NB4 (cell line): ENCODE measurements at places on chromosomes 12 and 14.
A peak's percentile ranks its signal among the peaks of the same experiment; 100 is the strongest.

DNA sequence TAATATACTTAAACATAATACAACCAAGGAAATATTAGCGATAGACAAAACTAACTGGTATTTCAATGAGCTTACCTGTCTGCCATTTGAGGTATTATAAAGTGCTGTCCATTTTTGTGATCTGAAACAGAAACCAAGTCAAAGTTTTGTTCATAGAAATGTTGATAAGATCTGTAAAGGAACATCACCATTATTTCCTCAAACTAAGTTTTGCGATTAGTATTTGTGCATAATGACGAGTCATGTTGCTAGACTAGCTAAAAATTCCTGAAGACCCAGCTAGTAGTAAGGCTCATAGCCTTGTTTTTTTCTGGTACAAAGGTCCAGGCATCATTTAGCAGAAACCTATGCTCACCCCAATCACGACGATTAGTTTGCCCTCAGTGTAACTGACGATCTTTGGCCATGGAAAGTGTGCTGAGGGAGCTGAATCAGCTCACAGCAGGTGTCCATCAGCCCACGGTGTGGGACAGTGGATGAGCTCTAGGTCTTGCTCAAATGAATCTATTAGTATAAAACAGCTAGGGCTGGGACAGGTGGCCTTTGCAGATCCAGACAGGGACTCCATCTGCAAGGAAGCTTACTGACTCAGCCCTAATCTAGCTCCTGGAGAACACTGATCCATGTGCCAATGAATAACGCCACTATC, 28.7 kb downstream of the GIT2 start:
- DNase-seq, result peak; percentile 38

- DNase-seq, result no peak
Measured at GRCh38 chr14:104211215-104211614, 72.8 kb downstream of the KIF26A start.

GRCh38 chr14:38205949-38206665, 1.6 kb upstream of the SSTR1 start:
- no peak for DNase-seq

DNA sequence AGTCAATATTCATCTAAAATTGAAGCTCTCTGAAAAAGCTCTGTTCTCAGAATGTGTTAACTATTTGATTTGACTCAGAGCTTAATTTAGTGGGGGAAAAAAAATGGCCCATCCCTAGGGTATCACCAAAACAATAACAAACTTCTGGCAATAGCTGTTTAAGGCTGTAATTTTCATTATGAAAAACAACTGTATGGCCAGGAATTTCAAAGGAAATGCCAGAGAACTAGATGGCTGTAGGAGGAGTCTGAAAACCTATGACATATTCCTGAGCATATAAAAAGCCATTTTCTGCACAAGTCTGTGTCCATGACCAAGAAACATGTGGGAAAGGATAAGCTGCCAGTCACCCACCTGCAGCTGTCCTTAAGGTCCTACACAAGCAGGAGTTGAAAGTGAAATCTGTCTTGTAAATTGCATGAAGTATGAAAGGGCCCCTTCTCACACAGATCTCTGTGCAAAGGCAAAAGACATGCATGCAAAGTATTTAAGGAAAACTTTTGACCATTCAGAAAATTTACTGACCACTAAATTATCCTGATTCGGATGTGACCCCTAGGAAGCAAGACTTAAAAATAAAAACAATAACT, 299.1 kb downstream of the BTG1 start:
- no peak for DNase-seq

DNA sequence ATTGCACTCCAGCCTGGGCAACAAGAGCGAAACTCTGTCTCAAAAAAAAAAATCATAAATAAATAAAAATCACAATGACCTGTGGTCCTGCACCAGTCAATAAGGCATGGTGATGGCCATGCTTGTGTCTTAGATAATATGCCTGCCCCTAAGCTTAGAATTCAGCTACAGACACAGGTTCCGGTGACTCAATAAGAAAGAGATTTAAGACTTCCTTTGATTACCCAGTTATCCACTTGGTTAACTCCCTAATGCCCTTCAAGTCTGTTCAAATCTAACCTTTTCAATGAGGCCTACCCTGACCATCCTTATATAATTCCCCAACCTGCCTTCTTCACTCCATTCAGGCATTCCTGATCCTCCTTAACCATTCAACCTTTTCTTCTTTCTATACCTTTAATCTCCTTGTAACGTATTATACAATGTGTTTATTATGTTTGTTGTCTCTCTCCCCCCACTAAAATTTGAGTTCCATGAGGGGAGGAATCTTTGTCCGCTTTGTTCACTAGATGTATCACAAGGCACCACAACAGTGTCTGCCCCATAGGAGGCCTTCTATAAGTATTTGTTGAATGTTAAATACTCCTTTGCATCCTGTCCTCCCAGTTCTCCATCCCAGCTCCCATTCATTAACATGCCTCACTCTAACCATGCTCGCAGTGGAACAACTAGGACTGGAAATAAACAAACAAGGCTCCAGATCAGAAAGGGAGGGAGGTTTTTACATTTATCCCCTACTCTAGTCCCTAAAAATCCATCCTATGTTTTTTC, 8.9 kb downstream of the MAP4K5 start:
- no peak for DNase-seq

GRCh38 chr14:67461996-67462395, 26.5 kb downstream of the TMEM229B start:
- DNase-seq, result no peak

- peak; percentile 76 for DNase-seq
Measured at GRCh38 chr12:49763006-49763591, 21.7 kb downstream of the TMBIM6 start.

DNA sequence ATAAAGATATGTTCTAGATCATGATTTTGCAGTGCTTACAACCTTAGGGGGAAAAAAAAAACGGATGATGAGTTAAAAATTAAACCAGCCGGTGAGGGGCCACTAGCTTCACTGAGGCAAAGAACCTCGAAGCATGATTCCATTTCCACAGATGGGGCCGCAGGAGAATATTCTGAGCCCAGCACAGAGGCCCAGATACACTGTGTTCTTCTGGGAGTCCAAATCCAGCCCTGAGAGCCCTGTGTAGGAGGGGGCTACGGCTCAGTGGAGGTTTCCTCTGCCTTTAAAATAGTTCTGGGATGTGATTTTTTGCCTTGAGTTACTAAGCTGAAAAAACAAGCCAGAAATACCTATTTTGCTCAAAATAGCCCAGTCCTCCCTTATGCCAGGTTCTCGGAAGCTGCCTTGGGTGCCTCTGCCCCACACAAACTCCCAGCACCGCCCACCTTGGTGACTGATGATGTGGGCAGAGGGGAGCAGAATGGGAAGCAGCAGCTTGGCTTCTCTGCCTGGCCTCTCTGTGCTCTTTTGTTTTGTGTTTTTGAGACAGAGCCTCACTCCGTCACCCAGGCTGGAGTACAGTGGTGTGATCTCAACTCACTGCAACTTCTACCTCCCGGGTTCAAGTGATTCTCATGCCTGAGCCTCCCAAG, 105.4 kb upstream of the BCL2L14 start:
- DNase-seq, result no peak

GRCh38 chr14:105292826-105293711, 7.7 kb downstream of the BRF1 start:
- peak; percentile 61 for DNase-seq

- DNase-seq, result no peak
Measured at GRCh38 chr14:76946753-76947077, 81.8 kb downstream of the IRF2BPL start.

DNA sequence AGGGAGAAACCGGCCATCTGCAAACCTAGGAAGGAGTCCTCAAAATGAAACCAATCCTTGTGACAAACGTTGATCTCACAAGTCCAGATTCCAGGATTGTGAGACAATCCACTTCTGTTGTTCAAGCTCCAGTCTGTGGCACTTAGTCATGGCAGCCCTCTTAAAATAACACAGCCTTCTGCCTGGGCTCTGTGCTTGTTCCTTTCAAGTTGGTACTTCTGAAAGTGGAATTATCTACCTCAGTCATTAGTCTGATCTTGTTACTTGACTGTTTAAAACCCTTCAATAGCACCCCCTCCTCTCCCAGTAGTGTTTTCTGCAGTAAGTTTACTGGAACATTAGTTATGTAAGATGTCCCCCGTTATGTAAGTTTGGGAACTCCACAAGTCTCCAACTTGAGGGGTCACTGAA, 111.0 kb upstream of the HIF1A start:
- DNase-seq, result no peak

GRCh38 chr14:65866448-65866847, 453.9 kb downstream of the FUT8 start:
- DNase-seq, result no peak

DNA sequence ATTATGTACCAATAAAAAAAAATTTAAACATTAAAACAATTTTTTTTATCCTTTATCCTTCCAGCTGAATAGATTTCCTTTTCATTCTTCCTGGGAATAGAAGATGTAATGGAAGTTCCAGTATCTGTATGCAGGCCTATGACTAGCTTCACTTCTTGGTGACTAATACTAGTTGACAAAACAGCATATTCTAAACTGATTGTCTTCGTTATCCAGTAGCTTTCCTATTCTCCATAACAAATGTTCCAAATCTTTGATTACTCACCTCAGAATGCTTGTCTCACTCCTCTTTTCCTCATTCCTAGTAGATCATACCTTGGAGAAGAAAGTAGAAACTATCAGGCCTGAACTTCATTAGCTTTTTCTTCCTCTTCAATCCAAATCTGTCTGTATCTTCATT, 70.7 kb downstream of the PLEKHA5 start:
- no peak for DNase-seq

DNA sequence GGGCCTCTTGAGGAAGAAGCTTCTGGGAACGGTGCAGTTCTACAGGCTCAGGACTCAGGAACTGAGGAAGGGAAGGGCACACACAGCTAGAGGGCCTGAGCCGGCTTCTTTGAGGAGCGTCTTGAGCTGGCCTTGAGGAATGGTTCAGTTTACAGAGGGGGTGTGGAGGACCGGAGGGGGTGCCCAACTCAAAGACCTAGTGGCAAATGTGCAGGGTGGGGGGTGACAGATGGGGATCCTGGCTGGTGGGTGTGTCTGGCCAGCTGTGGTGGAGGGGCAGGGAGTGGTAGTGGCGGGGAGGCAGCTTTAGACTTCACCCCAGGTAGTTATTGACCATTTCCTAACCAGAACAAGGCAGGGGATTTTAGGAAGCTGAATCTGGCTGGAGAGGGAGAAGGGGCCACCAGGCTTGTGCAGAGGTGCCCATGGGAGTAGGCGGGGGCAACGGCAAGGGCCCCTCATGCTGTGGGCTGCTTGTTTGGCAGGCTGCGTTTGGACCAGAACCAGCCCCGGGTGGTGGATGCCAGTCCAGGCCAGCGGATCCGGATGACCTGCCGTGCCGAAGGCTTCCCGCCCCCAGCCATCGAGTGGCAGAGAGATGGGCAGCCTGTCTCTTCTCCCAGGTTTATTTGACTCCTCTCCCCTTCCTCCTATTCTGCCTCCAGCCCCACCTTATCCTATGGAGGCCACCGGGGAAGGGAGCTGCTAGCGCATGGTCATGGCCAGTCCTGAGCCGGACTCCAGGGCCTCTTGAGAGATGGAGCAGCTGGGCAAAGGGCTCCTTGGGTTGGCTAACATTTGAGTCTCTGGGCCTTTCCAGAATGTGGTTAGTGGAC, 27.8 kb downstream of the PAPLN start:
- no peak for DNase-seq

DNA sequence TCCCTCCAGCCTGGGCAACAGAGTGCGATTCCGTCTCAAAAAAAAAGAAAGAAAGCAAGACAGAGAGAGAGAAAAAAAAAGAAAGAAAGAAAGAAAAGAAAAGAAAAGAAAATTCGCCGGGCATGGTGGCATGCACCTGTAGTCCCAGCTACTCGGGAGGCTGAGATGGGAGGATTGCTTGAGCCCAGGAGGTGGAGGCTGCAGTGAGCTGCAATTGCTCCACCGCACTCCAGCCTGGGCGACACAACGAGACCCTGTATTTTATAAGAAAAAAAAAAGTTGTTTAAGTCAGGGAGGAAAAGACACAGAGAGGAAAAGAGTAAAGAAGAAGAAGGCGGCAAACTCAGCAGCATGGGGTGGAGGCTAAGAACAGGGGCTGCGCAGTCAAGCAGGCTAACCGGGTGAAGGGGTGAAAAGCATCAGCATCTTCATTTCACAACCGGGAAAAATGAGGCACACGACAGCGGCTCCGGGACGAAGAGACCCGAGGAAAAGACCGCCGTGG, 557 bp upstream of the FICD start:
- DNase-seq, result no peak

GRCh38 chr12:58529114-58529665, 391.1 kb downstream of the LRIG3 start:
- DNase-seq, result no peak

- peak; percentile 30 for DNase-seq
Measured at GRCh38 chr14:29536886-29537511, 390.6 kb downstream of the PRKD1 start.

DNA sequence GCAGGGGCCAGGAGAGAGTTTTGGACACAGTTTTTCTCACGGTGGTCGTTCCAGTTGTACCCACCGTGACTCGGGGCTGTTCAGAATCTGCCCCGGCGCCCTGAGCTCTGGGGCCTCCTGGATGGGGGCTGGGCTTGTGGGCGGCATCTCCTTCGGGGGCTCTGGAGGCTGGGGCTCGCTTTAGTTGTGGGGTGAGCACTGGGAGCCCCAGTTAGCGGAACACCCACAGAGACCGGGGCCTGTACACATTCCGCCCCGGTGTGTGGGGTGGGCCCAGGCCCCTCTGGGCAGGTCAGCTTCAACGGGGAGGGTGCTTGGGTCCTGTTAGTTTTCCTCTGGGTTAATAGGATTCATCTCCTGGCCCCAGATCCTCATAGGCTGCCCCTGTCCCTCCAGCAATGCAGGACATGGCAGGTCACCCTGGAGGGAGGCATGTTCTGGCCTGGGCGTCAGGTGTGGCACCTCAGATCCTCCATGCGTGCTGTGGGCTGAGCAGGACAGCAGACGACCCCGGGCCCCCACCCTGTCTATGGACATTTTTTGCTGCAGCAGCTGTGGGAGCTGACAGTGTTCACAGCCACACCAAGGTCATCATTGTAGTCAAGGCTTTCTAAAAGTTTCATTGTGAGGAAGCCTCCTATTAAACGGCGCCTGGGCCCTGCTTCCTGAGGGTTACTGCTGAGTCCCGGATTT, 393.2 kb downstream of the TMEM121 start:
- no peak for DNase-seq

- DNase-seq, result no peak
Measured at GRCh38 chr12:111351026-111351425, 17.9 kb downstream of the PHETA1 start.

DNA sequence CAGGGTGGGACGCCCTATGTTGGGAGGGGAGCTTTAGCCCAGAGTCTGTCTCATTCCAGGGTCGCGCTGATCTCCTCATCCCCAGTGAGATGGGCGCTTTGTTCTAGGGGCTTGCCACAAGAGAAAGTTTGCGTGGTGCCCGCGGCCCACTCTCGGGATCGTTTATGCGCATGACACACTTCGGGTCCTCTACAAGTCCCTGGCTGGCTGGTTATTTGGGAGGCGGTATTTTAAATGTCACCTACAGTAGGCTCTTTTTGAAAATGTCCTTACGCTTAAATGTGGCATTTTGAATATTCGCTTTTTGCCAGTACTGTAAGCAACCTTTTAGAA, 541 bp downstream of the GOLT1B start:
- peak; percentile 72 for DNase-seq
